ENCODE measurements at places on chromosomes 5 and 9. TPM values are rescaled to one million over a fixed set of nuclear protein-coding genes. Genes with fewer than 3 reads are reported as not detected.
A peak's percentile ranks its signal among the peaks of the same experiment; 100 is the strongest.

- DNase-seq = no peak
Observed at GRCh38 chr9:109101810-109102209, 17.9 kb downstream of the TMEM245 start.

DNA sequence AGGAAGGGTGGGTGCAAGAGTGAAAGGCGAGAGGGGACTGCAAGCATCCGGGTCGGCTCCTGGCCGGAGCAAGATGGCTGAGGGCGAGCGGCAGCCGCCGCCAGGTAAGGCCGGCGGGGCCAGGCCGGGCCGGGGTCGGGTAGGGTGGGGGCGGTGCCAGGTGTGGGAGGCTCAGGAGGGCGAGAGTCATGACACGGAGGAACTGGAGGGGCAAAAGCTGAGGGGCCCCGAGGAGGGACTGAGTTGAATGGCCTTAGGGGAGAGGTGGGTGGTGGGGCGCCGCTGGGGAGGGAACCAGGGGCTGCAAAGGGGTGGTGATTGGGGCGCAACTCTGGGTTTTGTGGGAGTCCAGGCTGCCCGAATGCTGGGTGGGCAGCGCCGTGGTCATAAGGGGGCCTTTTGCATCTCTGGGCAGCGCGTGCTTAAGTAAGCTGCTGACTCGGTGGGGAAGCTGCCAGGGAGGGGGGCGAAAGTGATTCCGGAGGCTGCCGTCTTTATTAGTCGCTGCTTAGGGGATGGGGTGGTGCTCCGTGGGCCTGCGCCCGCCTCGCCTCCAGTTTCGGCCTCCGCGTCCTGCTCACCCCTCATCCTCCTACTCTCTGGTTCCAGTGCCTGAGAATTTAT is 425 bp downstream of the PTPA start:
- no peak for DNase-seq

GRCh38 chr5:62640446-62640845 is 61.8 kb downstream of the LRRC70 start:
- DNase-seq = no peak

- no peak for DNase-seq
Observed at GRCh38 chr9:27442464-27442863, 81.6 kb upstream of the IFNK start.

- no peak for DNase-seq
Observed at GRCh38 chr5:105917189-105917588, 1753.5 kb downstream of the EFNA5 start.

GRCh38 chr9:113913426-113914195 is 37.5 kb downstream of the ZNF618 start:
- no peak for DNase-seq

DNA sequence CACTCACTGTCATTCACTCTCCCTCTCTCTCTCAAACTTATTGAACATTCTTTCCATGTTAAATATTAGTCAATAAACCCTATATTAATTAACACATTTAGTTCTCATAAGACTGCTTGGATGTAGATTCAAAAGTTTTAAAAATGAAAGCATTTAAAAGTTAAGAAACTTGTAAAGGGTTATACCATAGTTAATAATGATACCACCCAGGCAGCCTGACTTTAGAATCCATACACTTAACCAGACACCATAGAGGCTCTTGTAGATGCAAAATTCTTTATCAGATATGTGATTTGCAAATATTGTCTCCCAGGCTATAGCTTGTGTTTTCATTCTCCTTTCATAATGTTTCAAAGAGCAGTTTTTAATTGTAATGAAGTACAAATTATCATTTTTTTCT is 335.8 kb upstream of the ACTBL2 start:
- DNase-seq = no peak

GRCh38 chr5:163567811-163568210 is 62.4 kb downstream of the MAT2B start:
- no peak for DNase-seq

- DNase-seq = peak; percentile 94
Observed at GRCh38 chr9:129737479-129738274, 15.2 kb downstream of the PTGES start.

GRCh38 chr5:143200781-143201398 is 202.6 kb downstream of the NR3C1 start:
- no peak for DNase-seq

The PCA3 gene
- total RNA-seq = 0.18 TPM

The CAPSL gene
- not detected for total RNA-seq

The WDR31 gene
- total RNA-seq = 4.6 TPM

The ENTPD2 gene
- 24.3 TPM for total RNA-seq

The FBP2 gene
- not detected for total RNA-seq

The PCDHB4 gene
- 12.2 TPM for total RNA-seq
